ENCODE measurements at places on chromosomes 3 and 15.
A peak's percentile ranks its signal among the peaks of the same experiment; 100 is the strongest.

GRCh38 chr3:29144361-29144760 lies 136.5 kb upstream of the RBMS3 start:
- no peak for DNase-seq

DNA sequence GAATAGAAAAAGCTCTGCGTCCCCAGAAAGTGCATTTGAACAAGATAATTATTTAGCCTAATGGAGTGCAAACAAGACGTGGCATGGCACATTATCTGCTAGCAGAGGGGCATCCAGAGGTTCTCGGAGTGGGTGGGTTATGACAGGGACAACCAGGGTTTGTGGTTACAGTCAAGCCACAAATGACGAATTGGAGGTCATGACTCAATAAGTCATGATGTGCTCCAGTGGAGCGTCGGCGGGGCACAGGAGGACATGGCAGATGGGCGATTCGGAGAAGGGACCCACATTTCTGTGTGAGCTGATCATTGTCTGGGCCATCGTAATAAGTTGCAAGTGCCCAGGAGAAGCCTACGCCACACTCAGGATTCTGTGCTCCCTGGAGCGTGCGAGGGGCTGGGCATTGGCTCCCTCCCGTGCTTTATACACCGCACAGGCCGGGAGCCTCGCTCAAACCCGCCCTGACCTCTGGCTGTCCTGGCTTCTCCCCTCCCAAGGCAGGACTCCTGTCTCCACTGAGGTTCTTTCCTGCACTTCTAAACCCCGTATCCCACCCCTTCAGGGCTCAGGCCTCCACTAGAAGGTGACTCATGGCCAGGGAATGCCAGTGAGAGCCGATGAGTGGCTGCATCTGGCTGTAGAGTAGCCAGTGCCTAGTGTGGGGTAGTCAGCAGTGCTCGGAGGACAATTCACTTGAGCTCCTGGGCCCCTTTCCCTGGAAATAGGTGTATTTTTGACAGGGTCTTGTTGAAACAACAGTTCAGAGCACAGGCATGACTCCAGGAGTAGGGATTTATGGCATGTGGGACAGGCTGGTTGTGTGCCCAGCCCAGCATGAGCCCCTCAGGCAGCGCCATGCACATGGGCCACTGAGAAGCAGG lies 67.4 kb downstream of the GRIP2 start:
- no peak for DNase-seq

DNA sequence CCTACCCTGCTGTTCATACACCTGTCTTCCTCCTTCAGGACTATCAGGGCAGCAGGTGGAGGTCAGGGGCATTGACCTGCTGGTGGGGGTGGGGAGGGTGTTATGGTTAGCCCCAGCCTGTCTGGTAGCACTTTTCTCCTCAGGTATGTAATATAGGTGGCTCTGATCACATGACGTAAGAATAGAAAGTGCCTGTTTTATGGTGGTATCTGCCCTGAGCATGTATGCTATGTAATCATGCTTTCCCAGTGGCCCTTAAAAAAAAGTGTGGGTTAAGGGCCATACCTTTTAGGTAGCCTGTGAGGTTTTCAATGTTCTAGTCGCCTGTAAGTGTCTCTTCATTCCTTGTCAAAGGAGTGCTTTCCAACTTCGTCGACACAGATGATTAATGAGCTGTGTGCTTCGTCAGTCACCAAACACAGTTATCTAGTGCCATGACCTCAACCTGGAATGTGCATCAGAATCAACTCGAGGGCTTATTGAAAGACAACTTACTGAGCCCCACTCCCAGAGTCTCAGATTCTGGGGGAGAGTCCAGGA lies 86.3 kb downstream of the KLHL25 start:
- no peak for DNase-seq

GRCh38 chr15:68554721-68555678 lies 23.8 kb upstream of the CORO2B start:
- no peak for DNase-seq

DNA sequence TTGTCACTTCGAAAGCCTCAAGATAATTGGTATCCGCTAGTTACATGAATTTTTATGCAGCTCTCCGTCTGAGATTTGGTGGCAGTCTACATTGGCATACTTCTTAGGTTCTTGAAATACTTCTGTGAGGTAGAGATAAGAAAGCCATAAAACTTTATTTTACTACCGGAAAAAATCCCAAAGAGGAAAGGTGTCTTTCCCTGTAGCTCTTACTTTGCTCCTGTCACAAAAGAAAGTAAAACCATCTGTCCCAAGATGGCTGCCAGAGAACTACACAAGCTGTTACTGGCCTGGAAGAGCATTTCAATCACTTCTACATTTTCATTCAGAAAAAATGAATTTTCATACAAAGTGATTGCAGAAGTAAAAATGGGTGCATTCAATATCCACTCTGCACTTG lies 214.8 kb upstream of the ST8SIA2 start:
- no peak for DNase-seq

- DNase-seq, result peak; percentile 83
Observed at GRCh38 chr3:40615110-40615915, 90.6 kb downstream of the ZNF621 start.

- peak; percentile 15 for DNase-seq
Observed at GRCh38 chr3:134348524-134348923, 25.7 kb downstream of the AMOTL2 start.

DNA sequence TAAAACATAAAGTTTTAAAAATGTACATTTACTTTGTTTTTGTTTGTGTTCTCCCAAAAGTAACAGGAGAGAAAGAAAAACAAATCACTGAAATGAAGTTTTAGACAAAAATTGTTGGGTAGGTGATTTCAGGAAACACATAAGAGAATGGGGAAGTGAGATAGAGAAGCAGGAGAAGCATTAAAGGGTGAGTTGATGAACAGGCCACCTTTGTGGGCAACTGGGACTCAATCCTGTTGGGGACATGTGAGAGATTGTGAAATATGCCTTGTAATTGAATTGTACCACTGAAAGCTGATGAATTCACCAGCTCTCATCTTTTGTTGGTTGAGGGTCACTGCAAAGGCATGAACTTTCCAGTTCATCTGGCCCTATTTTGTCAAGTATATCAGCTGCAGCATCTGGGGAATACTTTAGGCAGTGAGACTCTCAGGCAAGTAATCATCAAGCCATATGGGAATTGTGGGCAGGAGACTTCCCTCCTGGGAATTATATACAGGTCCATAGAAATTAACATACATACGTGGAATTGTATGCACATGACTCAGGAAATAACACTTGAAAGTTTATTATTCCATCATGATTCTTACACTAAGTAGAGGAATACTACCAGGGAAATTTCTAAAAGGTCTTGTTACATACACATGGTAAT lies 181.0 kb downstream of the ZBBX start:
- no peak for DNase-seq

- peak; percentile 49 for DNase-seq
Observed at GRCh38 chr15:70259028-70259424, 161.3 kb upstream of the TLE3 start.

GRCh38 chr15:80343554-80343992 lies 60.6 kb upstream of the ARNT2 start:
- DNase-seq, result no peak

Measured in H7 (cell line).